ENCODE measurements at places on chromosomes 12 and 14.

DNA sequence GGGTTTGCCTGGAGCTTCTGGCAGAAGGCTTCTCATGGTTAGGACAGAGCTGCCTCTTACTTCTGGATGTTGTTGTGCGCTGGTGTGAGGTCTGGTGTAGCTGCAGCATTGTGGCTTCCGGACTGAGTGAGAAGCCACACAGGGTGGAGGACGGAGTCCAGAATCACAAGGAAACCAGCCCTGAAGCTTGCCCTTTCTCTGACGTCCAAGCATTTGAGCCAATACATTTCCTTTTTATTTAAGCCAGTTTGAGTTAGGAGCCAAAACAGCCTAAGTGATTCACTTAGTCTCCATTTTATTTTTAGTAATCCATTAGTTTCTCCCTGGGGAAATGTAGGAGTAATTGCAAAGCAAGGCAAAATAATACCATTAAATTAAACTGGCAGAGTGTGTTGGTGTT, 402.4 kb upstream of the RGS6 start:
- DNase-seq, result no peak

GRCh38 chr12:48940181-48940580, 14.9 kb upstream of the FKBP11 start:
- DNase-seq, result no peak

DNA sequence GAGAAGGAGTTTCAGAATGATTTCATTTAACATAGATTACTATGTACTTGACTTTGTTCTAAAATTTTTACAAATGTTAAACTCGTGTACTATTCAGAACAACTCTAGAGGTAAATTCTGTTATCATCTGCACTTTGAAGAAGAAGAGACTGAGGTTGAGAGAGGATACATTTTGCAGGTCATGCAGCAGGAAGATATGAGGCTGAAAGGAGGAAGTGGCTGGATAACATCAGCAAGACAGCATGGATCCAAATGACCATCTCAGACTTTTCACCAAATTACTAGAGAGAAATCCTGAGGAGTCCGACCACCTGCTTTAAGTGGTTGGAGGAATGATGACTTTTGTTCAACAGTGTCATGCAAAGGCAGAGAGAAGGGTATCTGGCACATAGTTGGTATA, 84.9 kb downstream of the ASCL4 start:
- no peak for DNase-seq

GRCh38 chr14:102221026-102221425, 81.3 kb downstream of the WDR20 start:
- no peak for DNase-seq

DNA sequence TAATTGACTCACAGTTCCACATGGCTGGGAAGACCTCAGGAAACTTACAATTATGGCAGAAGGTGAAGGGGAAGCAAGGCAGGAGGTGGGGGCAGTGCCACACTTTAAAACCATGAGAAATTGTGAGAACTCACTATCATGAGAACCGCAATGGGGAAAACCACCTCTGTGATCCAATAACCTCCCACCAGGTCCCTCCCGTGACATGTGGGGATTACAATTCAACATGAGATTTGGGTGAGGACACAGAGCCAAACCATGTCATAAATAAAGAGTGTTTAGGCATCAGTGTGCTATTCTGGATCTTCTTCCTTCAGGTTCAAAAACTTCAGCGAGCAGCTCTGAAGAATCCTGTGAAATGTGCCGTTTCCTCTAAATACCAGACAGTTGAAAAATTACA, 9.7 kb downstream of the DDX47 start:
- DNase-seq, result no peak

- DNase-seq, result no peak
Measured at GRCh38 chr14:88281447-88281846, 41.6 kb downstream of the KCNK10 start.

GRCh38 chr14:56127156-56127555, 8.9 kb downstream of the PELI2 start:
- DNase-seq, result no peak

DNA sequence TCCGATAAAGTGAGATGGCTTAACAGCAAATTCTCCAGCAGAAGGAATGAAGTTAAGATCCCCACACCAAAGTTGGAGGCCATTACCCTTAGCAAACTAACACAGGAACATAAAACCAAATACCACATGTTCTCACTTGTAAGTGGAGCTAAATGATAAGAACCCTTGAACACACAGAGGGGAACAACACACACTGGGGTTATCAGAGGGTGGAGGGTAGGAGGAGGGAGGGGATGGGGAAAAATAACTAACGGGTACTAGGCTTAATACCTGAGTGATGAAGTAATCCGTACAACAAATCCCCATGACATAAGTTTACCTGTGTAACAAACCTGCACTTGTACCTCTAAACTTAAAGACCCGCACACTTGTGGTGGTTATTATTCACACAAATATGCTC, 240.4 kb upstream of the NAV3 start:
- DNase-seq, result no peak

DNA sequence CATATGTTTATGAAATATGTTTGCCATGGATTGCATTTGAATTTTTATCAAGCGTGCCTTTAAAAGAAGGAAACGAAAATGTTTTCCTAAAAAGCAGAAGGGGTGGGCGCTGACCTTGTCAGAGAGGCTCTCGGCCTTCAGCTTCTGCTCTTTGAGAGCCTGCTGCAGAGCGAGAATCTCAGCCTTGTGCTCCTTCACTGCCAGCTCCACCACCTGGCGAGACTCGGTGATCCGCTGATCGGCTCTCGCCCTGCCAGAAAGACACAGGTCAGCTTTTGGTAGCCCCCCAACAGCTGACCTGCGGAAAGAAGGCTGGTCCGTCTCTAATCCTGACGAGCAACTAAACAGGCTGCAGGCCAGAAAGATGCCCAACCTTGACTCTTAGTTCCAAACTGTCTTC, 62.4 kb downstream of the PRKAB1 start:
- no peak for DNase-seq
